Stimulated activated CD8-positive, alpha-beta memory T cell treated with anti-CD3 and anti-CD28 coated beads, Interleukin-2, amount 100 ng/mL, for 1 hour (primary cell): ENCODE measurements at places on chromosomes 12 and 14.

- DNase-seq: no peak
Observed at GRCh38 chr14:96686126-96686525, 111.1 kb upstream of the VRK1 start.

DNA sequence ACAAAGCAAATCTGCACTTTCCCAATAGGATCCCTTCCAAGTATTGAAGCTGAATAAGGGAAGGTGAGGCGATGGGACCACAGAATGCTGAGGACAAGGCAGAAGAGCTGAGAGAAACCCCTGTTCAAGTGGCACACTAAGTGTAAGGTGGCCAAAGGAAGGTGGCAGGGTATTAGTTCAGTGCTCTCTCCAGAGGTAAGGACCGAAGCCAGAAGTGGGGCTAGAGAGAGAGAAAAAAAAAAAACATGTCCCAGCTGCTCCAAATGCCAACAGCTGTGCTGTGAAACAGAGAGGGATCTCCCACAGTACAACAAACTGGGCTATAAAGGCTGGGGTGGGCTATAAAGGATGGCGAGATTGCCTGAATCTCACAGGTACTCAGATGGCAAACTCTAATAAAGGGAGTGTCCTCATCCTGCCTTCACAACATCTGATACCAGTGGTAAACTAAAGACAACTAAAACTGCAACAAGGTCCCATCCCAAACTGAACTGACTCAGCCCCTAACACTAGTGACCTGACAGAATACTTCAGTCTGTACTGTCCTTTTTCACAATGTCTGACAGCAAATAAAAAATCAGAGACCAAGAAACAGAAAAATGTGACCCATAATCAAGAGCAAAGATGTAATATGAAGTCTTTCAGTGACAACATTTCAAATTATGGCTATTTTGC, 47.9 kb downstream of the CDK17 start:
- no peak for DNase-seq

- DNase-seq: no peak
Observed at GRCh38 chr14:101201535-101202151, 298.1 kb upstream of the RTL1 start.

DNA sequence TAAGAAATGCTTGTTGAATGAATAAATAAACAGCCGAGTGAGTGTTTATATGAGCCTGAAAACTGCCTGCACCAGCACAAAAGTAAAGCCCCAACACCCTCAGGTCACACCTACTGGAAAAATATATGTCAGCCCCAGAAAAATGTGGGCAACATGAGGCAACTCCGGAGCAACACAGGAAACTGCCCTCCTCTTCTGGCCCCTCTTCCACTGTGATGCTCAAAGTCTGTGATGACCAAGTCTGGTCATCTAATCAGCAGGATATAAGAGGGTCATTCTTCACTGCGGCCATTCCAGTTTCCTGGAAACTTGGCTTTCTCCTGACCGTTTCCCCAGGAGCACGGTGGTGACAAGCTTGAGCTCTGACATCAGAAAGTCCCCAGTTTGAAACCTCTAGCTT, 159.6 kb upstream of the PZP start:
- DNase-seq: no peak

GRCh38 chr12:12470751-12471306, 91.8 kb downstream of the DUSP16 start:
- no peak for DNase-seq

DNA sequence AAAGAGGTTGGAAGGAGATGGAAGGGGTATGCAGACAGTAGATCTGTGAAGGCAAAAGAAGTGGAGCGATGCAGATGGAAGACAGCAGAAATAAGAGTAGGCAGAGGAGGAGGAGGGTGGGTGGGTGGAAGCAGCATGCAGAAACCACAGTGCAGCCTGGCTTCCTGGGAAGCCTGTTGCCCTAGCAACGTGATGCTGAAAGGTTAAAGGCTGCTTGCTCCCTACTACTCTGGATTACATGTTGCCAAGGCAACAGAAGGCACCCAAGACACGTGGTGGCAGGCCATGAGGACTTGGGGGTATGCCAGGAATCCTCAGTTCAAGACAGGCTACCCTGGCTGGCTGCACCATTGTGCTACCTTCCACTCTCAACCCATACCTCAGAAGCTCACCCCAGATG, 129.6 kb downstream of the GRIN2B start:
- DNase-seq: no peak

GRCh38 chr14:61661471-61662400, 33.6 kb upstream of the HIF1A start:
- DNase-seq: no peak

- DNase-seq: no peak
Observed at GRCh38 chr14:70045844-70046535, 142.8 kb downstream of the SLC8A3 start.

- no peak for DNase-seq
Observed at GRCh38 chr14:95895720-95896119, 19.1 kb downstream of the TUNAR start.

- no peak for DNase-seq
Observed at GRCh38 chr14:72513346-72513745, 380.6 kb downstream of the DPF3 start.

- no peak for DNase-seq
Observed at GRCh38 chr12:26863515-26863914, 30.5 kb upstream of the ITPR2 start.

DNA sequence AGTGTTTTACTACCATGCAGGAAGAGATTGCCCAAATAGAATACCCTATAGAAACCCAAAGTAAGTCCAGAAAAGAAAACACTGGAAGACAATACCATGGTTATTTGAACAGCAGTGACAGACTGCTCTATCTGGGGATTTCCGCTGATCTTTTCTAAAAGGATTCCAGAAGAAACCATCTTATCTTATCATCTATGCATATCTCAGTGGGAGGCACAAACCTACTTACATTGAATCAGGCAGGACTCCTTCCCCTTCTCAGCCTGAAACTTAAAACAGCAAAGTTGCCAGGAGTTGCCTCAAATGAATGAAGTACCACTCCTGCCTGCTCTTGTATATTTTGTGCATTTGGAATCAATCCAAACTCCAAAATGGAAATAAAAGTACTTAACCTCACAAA, 56.7 kb upstream of the NR2C1 start:
- DNase-seq: no peak
